ENCODE measurements at places on chromosomes 6 and 20.

- DNase-seq: no peak
Measured at GRCh38 chr6:101296169-101296960, 97.1 kb upstream of the GRIK2 start.

DNA sequence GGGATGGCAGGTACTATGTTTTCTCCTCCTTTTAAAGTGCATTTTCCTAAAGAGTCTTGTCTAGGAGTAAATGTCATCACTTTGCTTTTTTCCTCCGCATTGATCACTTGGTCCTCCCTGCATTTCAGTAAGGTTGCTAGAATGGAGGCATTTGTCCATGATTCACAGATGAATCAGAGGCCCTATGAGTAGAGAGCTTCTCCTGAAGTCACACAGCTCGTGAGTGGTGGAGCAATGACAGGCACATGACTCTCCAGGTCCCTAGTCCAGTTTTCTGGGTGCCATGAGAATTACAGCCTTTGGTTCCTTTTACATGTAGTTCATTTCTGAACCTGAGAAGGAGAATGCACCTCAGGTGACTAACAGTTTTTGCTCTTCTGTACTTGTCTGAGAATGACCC, 50.5 kb downstream of the HLA-A start:
- no peak for DNase-seq

- no peak for DNase-seq
Measured at GRCh38 chr20:63452341-63452740, 20.1 kb downstream of the KCNQ2 start.

DNA sequence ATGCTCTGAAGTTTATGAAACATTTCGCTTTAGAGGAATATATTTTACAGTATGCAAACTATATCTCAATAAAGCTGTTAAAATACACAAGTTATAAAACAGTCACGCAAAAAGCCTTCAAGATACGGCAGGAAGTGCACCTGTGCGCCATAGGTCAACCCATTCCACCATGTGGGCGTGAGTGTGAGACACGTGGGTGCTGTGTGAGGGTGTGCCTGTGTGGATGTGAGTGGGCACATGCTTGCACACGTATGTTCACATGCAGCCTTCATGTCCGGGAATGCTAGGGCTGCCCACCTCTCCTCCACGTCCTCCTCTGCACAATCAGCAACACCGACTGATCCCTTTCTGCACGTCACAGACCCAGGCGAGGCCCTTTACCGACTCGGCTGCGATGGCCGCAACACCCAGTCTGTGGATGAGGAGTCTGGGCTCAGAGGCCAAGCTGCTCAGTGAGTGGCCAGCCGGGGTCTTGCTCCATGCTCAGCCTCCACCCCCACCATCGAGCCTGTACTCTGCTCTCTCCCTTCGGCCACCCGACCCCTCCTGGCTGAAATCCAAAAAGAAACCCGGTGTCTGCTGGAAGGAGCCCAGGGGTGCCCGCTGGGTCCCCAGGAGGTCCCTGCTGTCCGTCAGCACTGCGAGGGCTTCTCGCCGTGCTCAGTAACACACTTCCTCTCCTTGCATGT, 3.0 kb upstream of the FRMD1 start:
- DNase-seq: no peak

- no peak for DNase-seq
Measured at GRCh38 chr6:170042596-170043118, 248.2 kb downstream of the DLL1 start.

GRCh38 chr6:166820070-166820469, 136.3 kb downstream of the RNASET2 start:
- no peak for DNase-seq

- DNase-seq: no peak
Measured at GRCh38 chr6:117469356-117469755, 13.1 kb upstream of the DCBLD1 start.

DNA sequence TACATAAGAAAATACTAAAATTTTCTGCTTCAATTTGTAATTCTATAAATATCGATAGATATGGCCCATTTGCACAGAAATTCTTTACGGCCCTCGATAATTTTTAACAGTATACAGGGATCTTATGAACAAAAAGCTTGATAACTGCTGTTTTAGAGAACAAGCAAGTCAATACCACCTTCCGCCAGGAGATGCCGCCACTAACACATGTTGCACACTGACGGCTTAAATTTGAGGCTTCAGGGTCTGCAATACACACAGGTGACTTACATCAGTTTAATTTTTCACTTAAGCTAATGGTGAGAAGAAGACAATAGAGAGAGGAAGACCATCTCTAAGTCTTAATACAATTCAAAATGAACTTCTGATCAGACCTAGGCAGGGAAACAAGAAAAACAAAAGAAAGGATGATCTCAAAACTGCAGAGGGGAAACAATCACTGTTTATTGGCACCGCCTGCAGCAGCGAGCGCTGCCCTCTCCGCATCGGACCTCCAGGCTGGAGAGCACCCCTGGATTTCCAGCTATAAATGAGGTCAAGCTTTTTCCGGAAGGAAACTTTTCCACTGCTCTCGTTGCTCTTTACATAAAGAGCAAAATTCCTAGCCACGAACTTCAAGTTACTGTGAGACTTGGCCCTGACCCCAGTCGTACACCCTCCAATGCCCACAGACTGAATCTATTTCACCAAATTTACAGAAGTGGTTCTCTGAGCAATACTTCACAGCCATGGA, 53.9 kb downstream of the OTOR start:
- DNase-seq: peak; percentile 56

Measured in activated CD4-positive, alpha-beta T cell treated with anti-CD3 and anti-CD28 coated beads, Interleukin-2, amount 50 U/mL, for 1 hour (primary cell).